Hematopoietic multipotent progenitor cell treated with erythropoietin and hydrocortisone succinate and interleukin-3 and kit ligand, for 8 days (in vitro differentiated cells): ENCODE measurements at places on chromosomes 2 and 18.

DNA sequence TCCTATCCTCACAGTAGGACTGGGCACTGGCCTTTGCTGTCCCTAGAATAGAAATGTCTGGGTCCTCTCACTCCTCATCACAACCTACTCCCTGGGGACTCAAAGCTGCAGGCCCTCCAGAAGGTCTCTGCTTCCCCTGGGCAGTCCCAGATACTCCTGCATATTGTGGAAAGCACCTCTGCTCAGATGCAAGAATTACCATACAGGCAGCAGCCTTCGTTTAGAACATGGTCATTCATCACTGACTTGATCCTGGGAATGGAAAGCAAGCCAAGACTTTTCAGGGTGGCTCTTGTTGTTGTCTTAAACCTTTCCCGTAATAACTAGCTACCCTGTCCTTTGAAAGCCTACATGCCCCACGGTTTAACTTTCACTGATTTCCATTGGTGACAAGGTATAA, 53.1 kb upstream of the NPAS2 start:
- no peak for DNase-seq

DNA sequence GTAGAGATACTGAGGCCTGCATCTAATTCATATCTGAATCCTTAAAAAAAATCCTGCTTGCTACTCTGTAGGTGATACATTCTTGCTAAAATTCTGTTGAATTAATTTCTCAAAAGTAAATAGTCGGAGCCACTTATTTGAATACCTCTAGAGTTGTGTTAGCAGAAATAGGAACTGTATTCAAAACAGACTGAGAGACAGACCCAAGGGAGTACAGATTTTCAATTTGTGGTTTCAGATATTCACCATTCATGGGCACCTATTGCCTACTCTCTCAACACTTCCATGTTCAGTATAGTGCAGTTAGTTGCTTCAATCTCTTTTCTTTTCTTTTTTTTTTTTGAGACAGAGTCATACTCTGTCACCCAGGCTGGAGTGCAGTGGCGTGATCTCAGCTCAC, 46.6 kb upstream of the CTLA4 start:
- DNase-seq: no peak

DNA sequence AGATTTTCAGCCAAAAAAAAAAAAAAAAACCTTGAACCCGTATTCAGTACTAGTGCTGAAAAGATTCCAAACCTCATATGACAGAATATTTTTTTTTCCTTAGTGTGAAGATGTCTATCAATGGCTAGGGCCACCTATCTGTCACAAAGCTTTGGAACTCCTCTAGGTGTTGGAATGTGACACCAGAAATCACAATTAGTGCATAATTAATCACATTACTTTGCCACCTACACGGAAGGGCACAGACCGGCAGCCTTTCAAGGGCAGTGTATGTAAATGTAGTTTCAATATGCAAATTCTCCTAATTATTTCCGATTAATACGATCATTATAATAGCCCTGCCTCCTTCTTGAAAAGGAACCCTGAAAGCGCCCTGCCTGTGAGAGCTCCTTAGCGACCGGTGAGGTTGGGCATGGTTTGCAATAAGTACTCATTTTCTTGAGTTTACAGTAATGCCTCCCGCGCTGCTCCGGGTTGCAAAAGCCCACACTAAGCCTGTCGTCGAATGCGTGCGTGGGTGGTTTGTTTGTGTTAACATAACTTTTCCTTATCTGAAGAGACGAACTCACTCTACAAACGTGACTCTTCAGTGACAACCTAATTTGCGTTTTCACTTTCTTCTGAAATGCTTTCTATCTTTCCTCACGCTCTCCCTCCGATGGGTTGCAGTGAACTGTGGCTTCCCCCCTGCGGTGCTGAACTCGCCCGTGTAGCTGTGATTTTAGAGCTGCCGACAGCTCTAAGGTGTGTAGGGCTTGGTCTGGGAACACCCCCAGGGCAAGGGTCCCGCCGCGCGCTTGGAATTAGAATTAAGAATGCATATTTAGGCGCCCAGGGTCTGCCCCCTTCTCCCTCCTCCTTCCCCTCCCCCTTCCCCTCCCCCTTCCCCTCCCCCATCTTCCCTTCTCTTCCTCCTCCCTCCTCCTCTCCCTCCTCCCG, 765 bp upstream of the ID2 start:
- DNase-seq: peak; percentile 77

DNA sequence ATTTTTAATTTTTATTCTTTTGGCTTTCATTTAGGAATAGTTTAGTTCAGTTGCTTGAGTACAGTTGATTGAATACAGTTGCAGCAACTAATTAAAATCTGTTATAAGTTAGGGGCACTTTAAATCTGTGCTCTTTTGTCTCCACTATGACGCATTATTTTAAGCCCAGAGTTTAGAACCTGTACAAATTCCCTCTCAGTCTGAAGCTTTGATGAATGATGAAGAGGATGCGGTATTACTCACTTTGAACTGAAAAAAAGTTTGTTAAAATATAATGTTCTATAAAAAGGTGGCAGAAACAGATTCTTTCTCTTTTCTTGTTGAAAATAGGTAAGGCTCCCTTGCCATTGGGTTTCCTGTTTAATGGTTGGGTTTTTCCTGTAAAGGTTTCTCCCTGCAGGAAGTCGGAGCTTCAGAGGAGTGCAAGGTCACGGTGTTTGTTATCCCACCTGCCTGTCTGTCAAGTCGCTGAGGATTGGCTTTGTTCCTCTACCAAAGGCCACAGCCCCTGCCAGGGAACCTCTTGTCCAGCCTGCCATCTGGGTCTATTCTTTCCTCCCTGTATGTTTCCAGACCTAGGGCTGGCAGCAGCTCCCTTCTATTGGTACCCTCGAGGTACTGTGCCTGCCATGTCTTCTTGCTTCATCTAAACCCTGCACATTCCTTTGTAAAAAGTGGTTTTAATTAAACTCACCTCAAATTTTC, 43.8 kb upstream of the FN1 start:
- no peak for DNase-seq

- no peak for DNase-seq
Observed at GRCh38 chr2:145185696-145186095, 665.8 kb upstream of the ZEB2 start.

DNA sequence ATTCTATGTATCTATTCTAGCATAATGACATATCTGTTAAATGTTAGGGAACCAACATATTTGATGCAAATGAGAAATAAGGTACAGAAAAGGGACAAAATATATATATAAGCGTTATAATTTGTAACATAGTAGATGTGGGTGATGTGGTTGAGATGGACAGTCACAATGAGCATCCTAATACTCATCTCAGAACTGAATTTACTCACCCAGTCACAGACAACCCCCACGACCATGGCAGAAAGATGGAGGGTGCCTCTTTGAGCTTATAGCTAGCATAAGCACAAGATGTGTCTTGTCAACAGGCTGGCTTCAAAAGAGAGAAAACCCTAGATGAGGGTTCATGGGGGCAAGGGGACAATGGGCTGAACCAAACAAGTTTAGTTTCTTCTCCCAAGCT, 9.1 kb upstream of the DSG3 start:
- no peak for DNase-seq

DNA sequence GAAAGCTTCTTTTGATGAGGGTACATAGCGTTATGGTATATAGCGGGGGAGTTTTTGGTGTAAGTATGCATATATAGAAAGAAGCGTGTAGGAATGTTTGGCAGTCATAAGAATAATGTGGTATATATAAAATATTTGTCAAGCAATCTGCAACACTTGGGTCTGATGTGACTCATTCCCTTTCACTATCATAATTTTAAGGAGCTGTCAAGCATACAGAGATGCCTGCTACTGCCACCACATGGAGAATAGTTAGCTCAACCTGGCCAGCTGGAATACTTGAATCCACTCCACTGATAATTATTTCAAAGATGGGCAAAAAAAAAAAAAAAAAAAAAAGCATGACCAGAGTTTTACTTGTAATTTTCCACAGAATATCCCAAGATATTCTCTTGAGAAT, 559.8 kb upstream of the REG3G start:
- DNase-seq: no peak

DNA sequence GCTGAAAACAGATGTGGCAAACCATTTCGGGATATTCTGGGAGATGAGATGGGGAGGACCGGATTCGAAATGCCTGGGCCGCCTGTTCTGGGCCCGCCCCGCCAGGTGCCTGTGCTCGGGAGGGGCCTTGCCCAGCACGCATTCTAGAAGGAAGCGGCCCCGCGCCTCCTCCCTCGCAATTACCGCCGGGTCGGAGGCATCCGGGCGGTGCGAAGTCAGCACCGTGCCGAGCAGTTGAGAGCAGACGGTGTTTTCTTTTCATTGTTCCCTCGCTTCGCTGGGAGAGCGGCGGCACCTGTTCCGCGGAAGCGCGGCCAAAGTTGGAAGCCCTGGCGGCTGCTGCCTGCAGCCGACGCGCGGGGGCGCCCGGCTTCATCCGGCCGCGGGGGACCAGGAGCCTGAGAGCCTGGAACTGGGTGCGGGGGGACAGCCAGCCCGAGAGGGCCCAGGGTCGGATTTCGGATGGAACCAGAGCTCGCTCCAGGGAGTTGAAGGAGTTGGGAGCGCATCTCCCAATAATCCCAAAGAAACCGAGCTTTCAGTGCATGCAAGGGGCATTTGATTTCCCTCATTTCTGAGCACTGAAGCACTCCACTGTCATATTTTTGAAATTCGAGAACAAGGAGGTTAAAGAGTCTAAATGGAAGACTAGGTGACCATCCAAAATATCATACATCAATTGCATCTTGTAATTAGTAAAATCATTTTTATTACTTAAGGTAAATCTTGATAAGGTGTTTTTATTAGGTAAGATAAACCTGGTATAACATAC, 241.8 kb upstream of the RAB12 start:
- DNase-seq: peak; percentile 1

DNA sequence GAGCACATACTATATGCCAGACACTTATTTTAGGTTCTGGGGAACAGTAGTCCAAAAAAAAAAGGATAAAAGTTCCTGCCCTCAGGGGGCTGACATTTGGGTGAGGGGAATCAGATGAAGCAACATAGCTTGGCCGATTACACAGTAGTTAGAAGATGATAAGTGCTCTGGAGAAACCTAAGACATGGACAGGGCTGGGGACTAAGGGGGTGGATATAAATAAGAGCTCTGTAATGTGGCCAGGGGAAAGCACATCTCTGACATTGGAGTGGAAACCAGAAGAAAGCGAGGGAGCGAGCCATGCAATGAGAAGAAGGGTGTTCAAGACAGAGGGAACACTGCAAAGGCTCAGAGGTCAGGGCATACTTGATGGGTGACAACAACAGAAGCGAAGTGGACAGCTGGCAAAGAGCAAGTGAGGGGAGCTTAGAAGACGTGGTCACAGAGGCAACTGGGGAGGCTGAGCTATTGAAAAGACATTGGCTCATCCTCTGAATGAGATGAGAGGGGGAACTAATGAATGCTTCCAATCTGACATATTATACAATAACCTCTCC, 11.4 kb downstream of the TMEM182 start:
- DNase-seq: no peak

- peak; percentile 70 for DNase-seq
Observed at GRCh38 chr2:20443276-20443920, 3.5 kb upstream of the RHOB start.

DNA sequence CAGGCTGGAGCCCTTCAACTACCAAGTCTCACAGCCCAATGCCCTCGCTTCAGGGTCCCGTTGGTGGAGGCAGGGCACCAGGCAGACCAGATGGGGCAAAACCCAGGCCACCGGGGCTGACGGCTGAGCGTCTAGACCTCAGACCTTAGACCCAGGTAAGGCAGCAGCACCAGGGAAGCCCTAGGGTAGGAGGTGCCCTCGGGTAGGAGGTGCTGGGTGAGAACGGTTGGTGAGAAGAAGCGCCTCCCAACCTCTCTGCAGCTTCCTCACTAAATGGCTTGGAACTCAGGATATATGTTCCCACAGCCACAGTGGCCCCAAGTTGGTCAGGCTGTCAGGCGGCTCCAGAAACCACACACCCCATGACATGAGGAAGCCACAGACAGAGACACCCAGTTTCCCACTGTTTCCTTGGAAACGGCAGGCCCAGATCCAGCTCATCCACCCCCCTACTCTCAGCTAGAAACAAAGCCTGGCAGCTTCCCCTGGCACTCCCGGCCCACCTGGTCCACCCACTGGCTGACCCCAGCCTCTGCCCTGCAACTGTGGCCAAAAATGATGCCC, 13.1 kb upstream of the MLPH start:
- DNase-seq: peak; percentile 35

- no peak for DNase-seq
Observed at GRCh38 chr18:9335697-9336045, 1.1 kb downstream of the TWSG1 start.

DNA sequence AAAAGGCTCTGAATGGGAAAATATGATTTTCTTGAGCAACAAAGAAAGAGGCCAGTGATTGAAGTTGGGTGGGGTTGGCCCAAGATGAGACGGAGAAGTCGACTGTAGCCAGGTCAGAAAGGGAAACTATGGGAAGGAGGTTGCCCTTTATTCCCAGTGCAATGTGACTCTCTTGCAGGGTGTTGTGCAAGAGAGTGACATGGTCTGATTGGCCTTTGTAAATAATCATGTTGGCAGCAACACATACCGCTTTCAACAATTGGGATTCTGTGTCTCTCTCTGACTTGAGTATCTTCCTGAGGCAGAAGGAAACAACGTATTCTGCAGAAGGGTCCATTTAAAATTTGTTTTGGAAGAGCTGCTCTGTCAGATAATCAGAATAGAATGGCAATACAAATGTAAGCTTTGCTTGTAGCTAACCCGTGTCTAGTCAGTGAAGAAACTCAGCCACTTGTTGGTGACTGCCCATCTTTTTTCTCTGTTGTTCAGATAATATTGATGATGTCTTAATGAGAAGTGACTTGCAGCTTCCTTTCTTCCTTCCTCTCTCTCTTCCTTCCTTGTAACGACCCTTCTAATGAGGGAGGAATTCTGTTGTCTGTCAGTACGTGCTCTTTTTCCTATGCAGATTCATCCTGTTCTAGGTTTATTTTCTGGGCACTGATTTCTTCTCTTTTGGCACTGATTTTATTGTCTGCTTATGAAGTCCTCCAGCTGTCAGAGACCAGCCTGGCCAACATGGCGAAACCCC, 311.0 kb upstream of the FAM98A start:
- no peak for DNase-seq

GRCh38 chr2:183079139-183079775, 710 bp downstream of the DUSP19 start:
- peak; percentile 50 for DNase-seq

GRCh38 chr2:4628998-4629501, 925.7 kb downstream of the DCDC2C start:
- no peak for DNase-seq

DNA sequence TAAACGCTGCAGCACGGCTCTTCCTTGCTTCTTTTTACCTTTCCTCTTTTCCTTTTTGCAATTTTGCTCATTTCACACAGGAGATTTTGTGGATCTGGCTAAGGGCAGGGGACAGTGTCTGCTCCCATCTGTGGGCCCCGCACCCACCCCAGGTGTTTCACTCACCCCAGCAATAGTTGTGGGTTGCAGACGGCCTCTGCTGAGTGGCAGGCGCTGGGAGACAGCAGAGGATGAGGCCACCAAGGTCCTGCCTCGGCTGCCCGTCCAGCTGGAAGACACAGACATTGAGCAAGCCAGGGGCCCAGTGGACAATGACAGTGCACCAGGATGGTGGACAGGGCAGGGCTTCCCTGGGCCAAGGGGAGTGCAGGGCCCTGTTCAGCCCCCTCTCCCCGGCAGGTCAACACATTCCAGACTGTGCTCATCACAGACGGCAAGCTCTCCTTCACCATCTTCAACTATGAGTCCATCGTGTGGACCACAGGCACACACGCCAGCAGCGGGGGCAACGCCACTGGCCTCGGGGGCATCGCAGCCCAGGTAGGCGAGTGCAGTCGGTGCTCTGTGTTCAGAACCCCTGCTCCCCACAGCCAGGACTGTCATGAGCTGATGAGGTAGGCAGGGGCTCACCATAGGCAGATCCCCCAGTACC, 35.0 kb downstream of the SNED1 start:
- no peak for DNase-seq

GRCh38 chr2:112666761-112667122, 21.0 kb downstream of the SLC20A1 start:
- no peak for DNase-seq

GRCh38 chr2:200703127-200703925, 108.4 kb upstream of the BZW1 start:
- peak; percentile 68 for DNase-seq
